ENCODE measurements at places on chromosomes 12 and 14.

- no peak for DNase-seq
These were observed 35.4 kb downstream of the SPTLC2 start for GRCh38 chr14:77580964-77581505.

DNA sequence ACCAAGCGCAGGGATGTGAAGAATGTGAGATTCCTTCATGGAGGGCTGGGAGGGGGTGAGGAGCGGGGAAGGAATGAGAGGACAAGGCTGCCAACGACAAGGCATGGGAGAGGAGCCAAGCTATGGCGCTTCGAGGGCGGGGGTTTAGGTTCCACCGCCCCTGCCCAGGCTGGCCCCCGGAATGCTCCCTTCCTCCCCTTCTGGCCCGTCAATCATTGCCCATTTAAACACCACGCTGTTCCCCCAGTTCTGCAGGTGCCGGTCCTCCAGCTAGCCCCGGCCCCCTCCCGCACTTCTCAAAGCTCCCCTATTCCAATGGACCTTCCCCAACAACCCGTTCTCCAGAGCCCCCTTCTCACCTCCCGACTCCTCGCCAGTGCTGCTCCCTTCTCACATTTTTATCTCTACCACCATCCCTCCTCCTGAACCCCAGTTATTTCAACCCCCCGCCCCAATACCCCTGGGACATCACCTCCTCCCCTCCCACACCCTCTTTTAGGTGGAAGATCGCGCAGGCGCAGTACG is 428 bp downstream of the RNF41 start:
- DNase-seq, result no peak

- DNase-seq, result no peak
These were observed 11.6 kb downstream of the FGD6 start for GRCh38 chr12:95205685-95206084.

DNA sequence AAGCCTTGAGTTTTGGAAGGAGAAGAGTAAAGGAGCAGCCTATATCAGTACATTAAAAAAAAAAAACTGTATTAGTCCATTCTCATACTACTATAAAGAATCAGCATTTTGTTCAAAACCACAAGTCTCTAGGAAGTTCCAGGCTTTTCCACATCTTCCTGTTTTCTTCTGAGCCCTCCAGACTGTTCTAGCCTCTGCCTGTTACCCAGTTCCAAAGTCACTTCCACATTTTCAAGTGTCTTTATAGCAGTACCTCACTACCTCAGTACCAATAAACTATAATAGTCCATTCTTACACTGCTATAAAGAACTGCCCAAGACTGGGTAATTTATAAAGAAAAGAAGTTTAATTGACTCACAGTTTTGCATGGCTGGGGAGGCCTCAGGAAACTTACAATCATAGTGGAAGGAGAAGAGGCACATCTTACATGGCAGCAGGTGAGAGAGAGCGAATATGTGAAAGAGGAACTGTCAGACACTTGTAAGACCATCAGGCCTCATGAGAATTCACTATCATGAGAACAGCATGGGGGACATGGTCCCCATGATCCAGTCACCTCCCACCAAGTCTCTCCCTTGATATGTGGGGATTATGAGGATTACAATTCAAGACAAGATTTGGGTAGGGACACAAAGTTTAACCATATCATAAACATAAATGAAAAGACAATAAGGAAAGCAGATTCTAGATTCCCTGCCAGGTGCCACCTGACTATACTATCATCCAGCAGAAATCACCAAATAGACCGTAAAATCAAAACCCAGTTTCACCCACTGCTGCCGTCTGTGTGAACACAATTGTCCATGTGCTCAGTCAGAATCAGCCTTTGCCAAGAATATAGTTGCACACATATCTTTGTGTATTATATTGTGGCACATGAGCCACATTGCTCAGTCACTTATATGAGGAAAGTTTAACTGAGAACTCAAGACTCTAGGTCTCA is 27.8 kb downstream of the TOGARAM1 start:
- no peak for DNase-seq

DNA sequence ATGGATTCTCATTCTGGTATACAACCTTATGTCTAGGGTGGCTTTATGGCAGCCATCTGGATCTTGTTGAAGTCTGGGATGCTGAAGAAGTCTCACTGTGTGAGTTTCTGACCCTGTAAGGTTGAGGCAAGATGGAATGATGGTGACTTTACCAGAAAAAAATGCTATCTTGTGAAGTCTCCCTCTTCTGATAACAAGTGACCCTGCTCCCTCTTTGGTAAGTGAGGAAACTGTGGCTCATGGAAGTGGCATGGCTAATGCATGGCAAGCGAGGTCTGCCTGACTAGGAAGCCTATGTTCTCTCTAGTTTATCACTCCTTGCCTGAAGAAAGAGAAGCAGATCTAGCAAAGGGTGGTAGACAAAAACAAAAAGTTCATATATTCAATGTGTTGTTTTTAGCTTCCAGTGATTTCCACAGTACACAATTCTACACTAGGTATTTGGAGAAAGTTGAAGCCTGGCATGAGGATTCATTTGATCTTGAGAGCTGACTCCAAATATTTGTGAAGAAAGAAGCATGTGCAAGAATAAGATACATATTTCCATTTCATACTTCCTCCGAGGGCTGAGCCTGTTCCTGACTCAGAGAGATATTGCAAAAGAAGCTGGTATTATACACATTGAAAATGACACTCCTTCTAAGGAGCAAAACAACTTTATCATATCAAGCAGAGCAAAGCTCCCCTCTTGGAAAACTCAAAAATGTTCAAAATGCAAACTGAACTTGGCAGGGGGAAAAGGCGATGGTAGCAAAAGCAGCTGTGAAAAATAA is 63.6 kb downstream of the HELB start:
- DNase-seq, result no peak

GRCh38 chr14:81765651-81766275 is 232.1 kb upstream of the SEL1L start:
- no peak for DNase-seq

DNA sequence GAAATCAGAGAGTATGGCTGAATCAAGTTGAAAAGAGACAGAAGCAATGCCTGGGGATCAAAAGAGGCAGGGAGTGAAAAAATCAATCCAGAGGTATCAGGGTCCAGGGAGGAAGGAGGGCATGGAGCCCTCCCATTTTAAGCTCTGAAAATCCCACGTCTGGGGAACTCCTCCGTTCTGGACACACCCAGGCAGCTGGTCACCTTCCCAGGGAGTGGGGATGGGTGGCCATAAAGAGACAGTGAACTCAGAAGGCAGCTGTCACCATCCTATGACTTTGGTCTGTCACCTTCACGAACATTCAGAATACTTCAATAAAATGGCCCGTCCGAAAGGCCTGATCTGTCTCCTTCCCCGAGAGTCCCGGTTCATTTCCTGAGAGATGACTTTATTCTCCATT is 71.6 kb downstream of the MAP1LC3B2 start:
- no peak for DNase-seq

- DNase-seq, result no peak
These were observed 68.2 kb upstream of the SLC24A4 start for GRCh38 chr14:92254786-92255185.
